Activated gamma-delta T cell treated with Interleukin-2 at 50 U/mL for 16 hours (primary cell): ENCODE measurements at places on chromosomes 2 and 18.

GRCh38 chr2:51711766-51712165 is 679.8 kb upstream of the NRXN1 start:
- DNase-seq = no peak

DNA sequence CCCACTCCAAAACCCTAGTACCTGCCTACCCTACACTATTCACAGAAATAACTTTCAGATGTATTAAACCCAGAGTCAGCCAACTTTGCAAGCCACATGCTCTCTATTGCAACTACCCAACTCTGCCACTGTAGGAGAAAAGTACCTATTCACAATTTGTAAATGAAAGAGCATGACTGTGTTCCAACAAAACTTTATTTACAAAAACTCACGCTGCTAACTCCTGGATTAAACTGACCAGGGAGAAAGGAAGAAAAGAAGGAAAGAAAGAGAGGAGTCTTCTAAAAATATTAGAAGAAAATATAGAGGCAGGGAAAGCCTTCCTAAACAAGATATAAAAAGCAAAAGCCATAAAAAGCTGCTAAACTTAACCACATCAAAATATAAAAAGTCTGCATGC is 24.6 kb downstream of the SLC1A4 start:
- DNase-seq = no peak

- no peak for DNase-seq
Measured at GRCh38 chr18:34108206-34108605, 116.5 kb downstream of the NOL4 start.

DNA sequence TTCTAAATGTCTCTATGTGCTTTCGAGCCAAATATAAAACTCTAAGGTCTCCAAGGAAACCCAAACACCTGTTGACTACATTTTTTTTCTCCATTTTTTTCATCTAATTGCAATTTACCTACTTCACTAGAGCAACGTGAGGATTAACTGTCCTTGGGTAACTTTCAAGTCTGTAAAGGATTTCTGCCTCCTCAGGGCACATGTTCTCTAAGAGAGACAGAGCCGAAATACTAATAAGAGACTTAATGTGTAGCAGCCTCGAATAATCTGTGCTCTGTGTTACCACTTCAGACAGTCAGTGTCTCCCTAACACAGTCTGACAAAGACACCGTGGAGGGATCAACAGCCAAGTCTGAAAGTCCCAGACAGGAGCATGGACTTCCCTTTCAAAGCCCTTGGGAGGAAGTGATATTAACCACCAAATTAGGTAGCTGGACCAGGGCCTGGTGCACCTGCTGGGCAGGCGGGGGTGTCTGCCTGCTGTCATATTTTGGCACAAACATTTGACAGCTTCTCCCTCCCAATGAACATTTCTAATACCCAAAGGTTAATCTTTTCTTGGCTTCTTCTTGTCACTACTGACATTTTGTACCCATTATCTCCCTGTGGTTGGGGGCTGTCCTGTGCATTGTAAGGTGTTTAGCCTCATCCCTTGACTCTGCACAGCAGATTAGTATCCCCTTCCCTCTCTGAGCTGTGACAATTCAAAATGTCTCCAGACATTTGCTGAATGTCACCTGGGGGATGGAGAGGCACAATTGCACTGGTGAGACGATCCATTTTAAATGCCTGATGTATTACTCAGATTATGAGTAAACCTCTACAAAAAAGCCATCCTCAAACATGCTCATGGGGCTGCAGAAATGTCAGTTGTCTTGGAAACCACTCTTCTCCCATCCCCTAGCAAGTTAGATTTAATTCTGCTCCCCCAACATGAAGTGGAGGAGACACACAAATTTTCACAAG is 45.7 kb upstream of the LYPD1 start:
- no peak for DNase-seq

DNA sequence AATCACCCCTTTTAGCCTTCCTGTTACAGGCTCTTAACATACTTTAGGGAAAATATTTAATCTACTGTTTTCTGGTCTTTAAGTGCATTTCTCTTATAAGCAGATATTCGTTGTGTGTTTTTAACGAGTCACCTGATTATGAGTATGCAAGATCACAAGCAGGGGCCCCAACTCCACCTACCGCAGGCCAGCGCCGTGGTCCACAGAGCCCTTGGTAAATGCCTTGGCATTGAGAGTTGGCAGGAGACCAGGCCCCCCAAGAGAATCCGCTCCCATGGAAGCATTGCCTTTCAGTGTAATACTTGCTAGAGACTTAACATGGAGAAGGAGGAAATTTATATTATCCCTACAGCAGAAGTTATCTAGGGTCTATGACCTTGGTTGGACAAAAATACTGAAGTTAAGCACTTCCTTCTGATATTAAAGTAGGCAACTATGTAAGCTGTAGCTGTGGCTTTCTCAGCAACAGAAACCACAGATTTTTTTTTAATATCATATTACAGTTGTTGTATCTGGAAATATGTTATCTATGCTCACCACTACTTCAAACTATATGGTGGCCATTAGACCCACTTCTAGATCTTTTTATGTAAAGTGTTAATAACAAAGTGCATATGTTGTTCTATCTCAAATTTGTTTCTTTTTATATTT is 241.8 kb upstream of the MGAT5 start:
- no peak for DNase-seq
